ENCODE measurements at places on chromosomes 7 and 10.
A peak's percentile ranks its signal among the peaks of the same experiment; 100 is the strongest.

DNA sequence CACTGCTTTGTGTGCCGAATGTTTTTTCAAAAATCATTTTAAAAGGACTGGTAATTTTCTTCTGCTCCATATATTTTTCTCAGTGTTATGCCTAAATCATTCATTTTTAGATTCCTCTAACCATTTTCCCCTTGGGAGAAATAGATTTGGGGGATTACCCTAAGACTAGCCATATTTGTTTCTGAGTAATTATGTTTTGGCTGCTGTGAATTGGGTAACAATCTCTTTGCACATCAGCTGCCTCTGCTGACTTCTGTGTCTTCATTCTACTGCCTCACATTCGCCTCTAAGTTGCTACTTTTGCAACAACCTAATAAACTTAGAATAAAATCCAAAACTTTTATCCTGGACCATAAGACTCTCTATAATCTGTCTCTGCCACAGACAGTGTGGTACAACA is 18.5 kb upstream of the MRC1 start:
- peak; percentile 41 for DNase-seq

DNA sequence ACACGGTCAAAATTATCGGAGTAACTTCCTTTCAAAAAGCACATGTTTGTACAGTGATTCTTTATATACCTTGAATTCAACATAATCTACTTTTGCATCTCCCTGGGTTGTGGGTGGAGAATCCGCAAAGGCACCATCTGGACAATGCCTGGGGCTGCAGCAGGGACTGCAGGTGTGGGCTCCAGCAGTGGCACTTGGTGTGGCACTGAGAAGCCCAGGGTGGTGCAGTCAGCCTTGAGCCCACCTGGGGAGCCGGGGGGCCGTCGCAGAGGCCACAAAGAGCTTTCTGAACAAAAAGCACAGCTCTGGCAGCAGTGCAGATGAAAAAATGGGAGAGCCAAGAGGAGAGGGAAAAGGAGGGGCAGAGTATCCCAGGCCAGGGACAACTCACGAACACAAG is 22.2 kb downstream of the PARD3 start:
- DNase-seq = no peak

GRCh38 chr10:97752956-97753355 is 16.0 kb downstream of the ZFYVE27 start:
- DNase-seq = no peak

GRCh38 chr7:93861325-93861949 is 29.1 kb downstream of the TFPI2 start:
- no peak for DNase-seq

DNA sequence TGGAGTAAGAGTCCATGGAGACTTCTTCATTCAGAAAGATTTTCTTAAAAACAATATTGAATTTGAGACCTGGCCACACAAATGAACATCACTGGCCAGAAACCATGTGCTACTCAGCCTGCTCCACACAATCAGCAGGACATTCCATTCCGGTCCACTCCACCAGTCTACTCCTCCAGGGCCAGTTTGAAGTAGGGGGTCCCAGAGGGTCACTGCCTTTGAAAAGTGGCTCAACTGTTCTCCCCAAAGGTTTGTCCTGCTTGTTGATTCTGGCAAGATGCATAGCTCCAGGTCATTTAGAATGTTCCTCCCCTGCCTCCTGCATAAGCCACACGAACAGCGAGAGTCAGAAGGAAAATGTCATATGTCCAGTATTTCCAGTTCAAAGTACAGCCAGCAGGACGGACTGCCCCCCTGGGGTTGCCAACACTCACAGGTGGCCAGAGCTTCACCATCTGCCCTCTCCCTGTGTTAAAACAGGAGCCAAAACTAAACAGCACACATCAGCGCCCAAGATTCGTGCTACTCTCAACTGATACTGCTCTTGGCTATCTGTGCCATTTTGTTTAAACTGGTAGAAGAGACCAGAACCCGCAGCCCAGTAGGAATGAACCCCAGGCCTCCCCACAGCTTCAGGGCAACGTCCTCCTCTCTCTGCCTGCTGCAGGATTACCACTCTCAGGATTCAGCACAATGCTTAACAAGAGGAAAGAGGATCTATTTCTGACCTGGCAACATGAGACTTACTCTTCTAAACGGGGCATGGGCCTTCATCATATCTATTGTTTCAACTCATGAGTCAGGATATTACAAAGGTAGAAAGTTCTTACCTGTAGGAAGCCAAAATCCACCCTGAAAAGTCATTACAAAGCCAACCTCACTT is 11.3 kb downstream of the GRB10 start:
- DNase-seq = no peak

DNA sequence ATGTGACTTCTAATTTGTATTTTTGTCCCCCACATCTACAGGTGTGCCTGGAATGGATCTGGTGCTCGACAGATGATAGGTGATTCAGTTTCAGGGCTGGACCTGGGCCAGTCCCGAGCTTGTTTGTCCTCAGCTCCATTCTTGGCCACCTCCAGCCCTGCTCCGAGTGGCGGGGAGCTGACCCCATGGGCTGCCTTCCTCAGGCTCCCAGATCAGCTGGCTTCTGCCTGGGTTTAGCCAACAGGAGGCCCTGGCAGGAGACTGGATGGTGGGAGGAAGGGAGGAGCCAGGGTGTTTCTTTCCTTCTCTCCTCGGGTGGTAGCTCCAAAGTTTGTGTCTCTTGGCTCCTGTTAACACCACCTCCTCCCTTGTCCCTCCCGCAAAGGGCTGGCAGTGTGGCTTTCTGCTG is 75.2 kb downstream of the CDH23 start:
- no peak for DNase-seq

GRCh38 chr10:112663234-112664125 is 216.5 kb downstream of the VTI1A start:
- DNase-seq = peak; percentile 65

GRCh38 chr10:70320751-70321150 is 36.9 kb upstream of the NPFFR1 start:
- no peak for DNase-seq

- DNase-seq = no peak
Observed at GRCh38 chr7:2979201-2979631, 64.5 kb downstream of the CARD11 start.

DNA sequence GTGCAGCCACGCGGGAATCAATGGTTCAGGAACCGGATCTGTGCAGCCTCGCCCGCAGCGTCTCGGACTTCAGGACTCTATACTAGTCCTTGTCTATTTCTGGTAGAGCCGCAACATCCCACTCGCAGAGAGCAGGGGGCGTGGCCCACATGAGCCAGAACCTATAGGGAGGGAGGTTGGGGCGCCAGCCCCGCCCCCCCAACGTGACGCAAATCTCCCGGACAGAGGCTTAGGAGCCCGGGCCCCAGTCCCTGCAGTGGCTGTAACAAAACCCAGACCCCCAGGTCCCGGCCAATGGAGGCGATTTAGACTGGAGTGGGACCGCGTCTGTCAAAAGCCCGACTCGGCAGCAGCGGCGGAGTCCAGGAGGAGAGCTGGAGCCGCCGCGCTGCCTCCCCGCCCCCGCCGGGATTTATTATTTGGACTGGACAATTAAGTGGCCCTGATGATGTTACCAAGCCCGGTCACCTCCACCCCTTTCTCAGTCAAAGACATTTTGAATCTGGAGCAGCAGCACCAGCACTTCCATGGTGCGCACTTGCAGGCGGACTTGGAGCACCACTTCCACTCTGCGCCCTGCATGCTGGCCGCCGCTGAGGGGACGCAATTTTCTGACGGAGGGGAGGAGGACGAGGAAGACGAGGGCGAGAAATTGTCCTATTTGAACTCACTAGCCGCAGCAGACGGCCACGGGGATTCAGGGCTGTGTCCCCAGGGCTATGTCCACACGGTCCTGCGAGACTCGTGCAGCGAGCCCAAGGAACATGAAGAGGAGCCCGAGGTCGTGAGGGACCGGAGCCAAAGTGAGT is at the start of gene NKX2-3:
Gene NKX2-3 (plus strand): TSS at position 256 of the 809 bp plus-strand sequence. CDS start 190 bp downstream, at position 446.
- peak; percentile 33 for DNase-seq

DNA sequence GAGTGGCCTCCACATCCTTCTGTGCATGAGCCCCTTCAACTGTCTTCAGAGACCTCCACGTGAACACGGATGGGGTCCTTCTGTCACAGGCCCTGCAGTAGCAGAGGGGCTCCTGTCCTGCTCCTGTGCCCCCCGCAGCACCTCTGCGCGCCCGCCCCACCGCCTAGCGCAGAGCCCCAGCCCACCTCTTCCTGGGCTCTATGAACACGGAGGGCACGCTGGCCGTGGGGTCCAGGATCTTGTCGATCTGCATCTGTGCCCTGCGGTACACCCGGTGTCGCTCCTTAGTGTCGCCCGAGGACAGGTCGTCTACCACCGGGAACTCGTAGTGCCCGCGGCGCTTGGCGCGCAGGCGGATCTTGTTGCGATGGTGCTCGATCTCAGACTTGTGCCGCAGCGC is 71.4 kb upstream of the ATP6V0A4 start:
- no peak for DNase-seq

Data from fibroblast of skin of scalp (primary cell).